ENCODE measurements at places on chromosomes 1 and 21.

DNA sequence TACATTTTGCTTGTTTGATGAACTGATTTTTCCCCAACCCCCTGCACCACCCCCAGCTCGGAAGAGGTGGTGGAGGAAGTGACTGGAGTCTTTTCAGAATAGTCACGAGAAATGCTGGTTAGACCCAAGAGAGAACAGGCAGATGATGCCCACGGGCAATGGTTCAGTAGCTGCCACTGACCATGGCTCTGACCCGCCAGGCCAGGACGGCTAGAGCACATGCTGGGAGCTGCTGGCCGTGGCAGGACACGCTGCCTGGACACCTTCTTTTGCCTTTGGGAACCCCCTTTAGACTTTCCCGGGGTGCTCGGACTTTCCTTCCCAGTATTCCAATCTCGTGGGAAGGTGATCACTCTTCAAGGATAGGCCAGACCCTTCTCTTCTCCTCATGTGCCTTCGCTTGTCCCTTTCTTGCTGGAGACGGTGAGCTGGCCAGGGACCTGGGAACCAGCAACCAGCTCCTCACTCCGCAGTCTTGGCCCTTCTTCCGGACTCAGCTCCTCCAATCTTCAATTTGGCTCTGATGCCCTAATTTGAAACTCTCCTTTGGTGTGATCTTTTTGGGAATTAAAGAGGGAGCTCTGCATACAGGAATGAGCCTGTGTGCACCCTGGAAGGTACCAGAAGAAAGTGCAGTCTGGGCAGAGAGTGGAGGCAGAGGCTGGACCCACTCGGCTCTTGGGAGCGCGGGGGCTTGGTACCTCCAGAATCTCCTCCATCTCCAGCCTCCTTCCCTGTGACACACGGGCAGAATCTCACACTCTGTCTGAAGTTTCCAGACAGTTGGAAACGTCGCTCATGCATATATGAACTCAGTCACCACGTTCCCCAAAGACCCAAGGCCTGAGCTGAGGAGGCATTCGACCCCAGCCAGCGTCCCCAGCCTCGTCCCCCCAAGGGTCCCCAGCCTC is 4.0 kb upstream of the PDE9A start:
- DNase-seq, result no peak

GRCh38 chr1:23385119-23385621 is 15.5 kb upstream of the ZNF436 start:
- no peak for DNase-seq

DNA sequence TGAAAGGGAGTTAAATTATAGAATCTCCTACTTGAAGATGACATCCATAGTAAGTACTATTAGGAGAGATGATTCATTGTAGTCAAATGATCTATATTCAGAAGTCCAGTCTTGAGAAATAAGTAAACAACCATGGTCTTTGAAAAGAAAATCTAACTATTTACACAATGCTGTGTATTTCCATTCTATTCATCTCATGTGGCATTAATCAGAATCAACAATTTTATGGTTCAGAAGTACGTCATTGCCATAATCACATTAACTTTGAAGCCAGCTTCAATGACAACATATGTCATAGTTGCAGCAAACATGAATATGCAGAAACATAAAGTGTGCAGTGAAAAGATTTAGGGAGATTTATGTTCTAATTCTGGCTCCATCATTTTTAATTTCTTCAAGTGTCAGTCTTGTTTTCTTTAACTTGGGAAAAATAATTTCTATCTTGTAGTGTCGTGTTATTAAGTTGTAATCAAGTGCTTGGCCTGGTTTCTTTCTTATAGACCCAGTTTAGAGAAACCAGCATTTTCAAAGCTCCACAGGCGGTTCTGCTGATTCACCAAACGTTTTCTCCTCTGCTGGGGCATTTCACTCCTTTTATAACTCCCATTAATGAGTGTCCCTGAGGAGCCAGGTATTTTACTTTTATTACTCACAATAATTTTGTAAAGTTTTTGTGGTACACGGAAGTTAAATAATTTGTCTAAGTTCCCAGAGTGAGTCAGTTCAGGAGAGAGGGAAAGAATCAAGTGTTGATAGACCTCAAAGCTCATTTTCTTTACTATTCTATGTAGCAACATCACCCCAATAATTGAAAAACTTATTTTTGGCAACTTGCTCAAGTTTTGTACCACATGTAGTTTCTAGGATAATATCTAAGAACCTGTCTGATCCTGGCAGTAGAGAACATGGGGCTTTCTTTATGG is 35.9 kb upstream of the PTGS2 start:
- DNase-seq, result no peak

DNA sequence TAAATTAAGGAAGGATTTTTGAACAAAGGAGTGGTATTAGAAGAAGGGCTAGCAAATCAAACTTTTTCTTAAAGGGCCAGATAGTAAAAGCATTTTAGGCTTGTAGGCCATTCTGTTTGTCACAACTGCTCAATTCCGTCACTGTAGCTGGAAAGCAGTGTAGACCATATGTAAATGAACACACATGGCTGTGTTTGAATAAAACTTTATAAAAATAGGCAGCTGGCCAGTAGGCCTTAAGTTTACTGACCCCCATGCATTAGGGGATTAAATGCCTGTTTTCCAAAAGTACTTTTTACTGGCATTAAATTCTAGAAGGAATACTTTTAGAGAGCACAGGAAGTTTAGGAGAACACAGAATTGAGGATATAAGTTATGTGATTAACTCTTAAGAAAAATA is 8.9 kb downstream of the IVNS1ABP start:
- DNase-seq, result no peak

All from activated T-helper 1 cell treated with anti-CD3 and anti-CD28 coated beads, Interleukin-2, amount 50 U/mL, for 16 hours (primary cell).